ENCODE measurements at places on chromosomes 5 and 9.

DNA sequence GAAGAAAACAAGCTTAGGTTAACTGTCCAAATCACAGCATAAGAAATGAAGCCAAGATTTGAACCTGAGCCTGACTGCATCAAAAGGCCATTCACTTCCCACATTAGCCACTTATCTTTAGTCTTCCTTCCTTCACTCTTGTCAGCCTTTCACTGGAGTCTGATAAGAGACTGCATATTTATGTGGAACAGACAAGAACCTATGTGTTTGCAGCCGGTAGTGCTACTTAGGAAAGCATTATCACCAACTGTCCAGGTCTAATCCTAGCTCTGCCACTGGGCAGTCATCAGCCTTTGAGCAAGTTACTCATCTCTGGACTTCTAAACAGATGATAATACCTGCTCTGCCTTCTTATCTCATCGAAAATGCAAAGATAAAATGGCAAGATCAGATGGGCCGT is 12.1 kb upstream of the ATP6V0E1 start:
- DNase-seq: no peak

DNA sequence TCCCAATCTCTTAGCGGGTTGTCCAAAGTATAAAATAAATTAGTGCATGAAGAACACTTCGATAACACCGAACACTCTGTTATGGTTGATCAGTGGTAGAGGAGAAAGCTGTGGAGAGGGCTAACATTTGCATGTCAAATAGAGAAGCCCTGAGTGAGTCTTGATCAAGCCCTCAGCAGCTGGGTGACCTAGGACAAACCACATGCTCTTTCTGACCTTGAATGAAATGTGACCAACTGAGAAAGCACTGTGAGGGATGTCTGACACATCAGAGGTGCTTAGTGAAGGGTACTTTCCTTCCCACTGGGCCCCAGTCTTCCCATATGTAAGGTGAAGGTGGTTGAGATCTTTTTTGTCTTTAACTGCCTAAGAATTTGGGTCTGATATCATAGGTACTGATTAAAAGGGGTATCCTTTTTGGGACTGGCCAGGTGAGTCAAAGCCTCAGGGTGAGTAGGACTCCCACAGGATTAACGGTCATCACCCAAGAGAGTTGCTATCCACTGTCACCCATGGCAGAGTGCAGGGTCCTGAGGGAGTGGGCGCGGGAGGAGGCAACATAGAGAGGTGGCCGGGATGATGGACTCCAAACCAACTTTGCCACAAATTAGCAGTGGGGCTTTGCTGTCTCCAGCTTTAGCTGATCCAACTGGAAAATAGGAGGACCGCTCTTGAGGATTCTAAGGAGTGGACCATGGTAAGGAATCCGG is 53.5 kb downstream of the KIF4B start:
- DNase-seq: no peak

DNA sequence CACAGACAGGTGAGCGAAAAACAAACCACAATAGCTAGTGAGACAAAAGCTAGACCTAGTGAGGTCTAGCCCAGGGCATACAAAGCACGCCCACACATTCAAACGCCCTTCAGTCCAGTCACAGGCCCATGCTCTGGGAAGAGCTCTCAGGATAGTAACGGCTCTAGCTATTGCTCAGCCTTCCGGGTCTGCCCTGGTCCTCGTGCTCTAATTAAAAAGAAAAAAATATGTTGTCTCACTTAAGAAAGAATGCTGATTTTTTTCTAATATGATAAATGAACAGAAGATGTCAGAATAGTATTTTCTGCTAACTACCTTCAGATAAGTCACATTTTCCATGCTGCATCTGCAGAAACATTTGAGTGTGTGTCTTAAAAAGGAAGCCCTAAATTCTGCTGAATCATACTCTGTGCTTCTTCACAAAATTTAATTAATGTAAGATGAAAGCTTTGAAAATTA is 94.5 kb downstream of the PLPP1 start:
- DNase-seq: no peak

- no peak for DNase-seq
Observed at GRCh38 chr9:119322184-119322583, 47.1 kb downstream of the BRINP1 start.

DNA sequence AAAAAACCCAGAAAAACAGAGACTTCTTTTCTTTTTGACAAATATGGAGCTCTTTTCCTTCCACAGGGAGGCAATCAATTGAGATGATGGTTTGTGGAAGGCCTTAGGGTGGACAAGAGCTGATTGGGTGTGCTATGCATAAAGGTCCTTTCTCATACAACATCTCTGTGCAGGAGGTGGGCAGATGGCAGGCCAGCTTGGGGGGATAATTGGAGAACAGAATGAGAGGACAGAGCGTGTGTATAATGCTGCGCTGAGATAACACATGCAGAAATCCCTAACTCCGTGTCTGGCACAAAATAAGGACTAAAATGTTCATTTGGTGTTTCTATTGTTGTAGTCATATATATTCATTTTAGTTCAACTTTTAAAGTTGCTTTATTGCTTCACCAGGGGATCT is 159.0 kb upstream of the MEF2C start:
- DNase-seq: no peak

GRCh38 chr9:38202336-38202938 is 133.4 kb upstream of the SHB start:
- no peak for DNase-seq

- DNase-seq: no peak
Observed at GRCh38 chr9:76414661-76415060, 20.4 kb upstream of the RFK start.

- DNase-seq: no peak
Observed at GRCh38 chr5:171207256-171207847, 101.7 kb upstream of the TLX3 start.

- DNase-seq: no peak
Observed at GRCh38 chr9:136848393-136849037, 694 bp upstream of the PHPT1 start.

DNA sequence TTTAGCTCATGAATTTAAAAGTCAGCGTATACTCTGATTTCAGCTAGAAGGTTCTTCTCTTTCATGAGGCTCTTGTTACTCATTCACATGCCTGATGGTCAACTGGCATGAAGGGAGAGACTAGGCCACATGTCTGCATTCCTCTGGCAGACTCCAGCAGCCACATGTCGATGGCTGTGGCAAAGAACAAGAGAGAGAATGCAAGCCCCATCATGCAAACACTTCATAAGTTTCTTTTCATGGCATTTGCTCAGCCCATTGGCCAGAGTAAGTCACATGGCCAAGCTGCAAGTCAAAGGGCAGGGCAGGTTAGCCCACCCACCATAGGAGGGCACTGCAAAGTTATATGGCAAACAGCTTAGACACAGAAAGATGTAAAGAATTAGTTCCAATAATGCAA is 5.4 kb downstream of the KCNV2 start:
- DNase-seq: no peak

DNA sequence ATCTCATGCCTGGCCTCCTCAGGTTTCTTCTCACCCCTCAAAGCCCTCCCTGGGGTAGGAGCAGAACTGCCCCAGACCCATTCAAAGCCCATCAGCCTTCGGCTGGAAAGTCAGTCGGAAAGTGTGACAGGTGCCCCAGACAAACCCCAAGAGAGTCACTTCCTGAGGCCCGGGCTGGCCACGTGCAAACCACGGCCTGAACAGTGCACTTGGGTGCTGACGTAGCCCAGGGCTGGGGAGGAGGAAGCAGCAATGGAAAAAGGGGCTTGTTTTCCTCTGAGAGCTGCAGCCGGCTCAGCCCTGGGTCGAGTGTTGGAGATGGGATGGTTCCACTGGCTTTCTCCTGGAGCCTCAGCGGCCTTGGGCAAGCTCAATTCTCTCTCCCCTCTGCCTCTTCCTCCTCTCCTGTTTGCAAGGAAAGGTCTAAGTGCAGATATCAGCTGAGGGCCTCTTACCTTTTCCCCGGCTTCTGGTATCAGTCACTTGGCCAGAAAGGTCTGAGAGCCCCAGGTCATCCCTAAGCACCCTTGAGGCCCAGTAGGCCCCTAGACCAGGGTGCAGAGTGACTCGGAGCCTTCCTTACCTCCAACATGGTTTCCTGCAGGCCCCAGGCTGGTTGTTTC is 5.9 kb upstream of the EGR1 start:
- DNase-seq: peak; percentile 76

DNA sequence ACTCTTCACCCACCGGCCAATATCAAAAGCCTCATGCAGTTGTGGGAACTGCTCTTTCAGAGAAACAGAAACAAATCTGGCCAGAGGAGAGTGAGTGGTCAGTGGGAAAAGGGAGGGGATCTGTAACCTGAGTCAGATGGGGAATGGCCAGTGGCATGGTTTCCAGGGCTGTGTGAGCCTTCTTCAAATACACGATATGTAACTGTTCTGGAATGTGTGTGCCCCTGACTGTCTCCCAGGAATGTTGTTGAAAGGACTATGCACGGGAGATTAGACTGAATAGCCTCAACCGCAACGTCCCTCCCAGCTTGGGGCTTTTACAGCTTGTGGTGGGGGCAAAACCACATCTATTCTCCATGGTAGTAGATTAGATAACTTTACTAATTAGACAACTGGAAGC is 60.8 kb downstream of the SH3TC2 start:
- no peak for DNase-seq

DNA sequence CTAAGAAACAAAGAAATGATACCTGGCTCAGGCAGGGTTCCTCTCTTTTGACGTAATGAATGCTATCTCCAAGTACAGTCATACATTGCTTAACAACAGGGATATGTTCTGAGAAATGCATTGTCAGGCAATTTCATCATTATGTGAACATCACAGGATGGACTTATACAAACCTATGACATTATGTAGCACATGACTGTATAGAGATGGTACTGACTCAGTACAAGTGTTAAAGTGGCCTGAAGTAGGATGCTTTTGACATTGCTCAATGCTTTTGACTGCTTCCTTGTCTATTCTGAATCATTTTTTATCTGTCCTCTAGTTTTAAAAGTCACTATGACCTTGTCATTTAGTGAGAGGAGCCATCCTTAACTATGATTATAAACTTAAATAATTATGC is 147.6 kb downstream of the NR2F1-AS1 start:
- no peak for DNase-seq

DNA sequence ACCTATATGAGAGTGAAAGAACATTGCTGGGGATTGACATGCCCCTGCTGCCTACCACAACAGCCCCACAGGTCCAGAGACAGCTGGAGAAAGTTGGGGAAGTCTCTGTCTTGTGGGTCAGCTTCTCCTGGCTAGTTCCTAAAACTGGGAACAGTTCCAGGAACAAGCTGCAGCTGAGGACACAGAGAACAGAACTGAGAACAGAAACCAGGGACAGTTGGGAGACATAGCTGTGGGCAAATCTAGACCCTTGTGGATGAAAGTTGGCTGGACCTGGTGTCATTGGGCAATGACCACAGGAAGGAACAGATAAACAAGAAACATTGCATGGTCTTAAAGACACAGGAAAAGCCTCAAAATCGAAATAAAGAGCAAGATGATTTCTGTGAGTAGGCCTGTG is 58.3 kb upstream of the MOCS2 start:
- no peak for DNase-seq

DNA sequence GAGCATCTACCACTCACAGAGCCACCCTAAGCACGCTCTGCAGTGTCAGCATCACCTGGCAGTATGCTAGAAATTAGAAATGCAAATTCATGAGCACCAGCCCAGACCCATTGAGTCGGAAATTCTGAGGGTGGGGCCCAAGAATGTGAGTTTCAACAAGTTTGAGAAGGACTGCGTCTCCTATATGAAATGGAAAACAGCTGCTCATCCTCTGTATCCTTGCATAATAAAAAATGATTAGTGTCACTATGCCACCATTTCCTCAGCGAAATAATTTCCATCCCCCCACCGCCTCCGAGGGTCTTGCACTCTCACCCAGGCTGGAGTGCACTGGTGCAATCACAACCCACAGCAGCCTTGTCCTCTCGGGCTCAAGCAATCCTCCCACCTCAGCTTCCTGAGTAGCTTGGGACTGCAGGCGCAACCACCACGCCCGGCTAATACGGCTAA is 1.3 kb upstream of the IQGAP2 start:
- DNase-seq: no peak

- DNase-seq: peak; percentile 33
Observed at GRCh38 chr5:1268666-1269065, 26.2 kb downstream of the TERT start.

DNA sequence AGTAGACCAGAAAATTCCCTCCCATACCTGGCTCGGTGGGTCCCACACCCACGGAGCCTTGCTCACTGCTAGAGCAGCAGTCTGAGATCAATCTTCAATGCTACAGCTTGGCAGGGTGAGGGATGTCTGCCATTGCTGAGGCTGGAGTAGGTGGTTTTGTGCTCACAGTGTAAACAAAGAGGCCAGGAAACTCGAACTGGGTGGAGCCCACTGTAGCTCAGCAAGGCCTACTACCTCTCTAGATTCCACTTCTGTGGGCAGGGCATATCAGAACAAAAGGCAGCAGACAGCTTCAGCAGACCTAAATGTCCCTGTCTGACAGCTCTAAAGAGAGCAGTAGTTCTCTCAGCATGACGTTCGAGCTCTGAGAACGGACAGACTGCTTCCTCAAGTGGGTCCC is 5.6 kb upstream of the GZMA start:
- DNase-seq: no peak

DNA sequence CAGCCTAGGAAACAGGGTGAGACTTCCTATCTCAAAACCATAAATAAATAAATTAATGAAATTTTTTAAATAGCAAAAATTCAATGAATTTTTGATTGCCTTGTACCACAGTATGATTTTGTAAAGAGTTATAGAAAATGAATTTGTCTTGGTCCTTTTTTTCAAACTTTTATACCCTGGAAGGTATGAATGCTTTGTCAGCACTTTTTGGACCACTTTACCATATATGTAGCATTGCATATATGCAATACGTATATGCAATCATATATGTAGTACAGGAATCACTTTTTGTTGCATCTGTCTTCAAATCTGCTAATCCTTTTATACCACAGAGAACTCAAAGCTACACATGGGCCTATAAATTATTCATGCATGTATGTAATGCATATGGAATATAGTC is 9.2 kb upstream of the SMIM15 start:
- DNase-seq: no peak

DNA sequence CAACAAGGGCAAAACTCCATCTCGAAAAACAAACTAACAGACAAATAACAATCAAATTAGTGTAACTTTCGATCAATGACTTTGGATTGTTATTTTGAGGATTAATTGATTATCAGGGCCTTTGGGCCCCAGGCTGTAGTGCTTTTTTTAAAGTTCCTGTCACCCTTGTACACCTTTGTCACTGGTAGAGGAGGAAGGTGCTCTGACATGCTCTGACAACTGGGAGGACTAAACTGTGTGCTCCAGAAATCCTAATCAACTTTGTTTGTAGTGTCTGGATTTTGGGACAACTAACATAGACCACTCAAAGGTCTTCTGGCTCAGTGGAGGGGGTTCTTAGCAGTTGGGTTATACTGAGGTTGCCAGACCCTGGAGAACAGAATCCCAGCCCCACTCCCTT is 1.8 kb downstream of the TXN start:
- no peak for DNase-seq

- no peak for DNase-seq
Observed at GRCh38 chr9:78746010-78746409, 449.1 kb downstream of the PSAT1 start.

GRCh38 chr9:91425271-91425670 is 1.6 kb upstream of the NFIL3 start:
- DNase-seq: no peak

DNA sequence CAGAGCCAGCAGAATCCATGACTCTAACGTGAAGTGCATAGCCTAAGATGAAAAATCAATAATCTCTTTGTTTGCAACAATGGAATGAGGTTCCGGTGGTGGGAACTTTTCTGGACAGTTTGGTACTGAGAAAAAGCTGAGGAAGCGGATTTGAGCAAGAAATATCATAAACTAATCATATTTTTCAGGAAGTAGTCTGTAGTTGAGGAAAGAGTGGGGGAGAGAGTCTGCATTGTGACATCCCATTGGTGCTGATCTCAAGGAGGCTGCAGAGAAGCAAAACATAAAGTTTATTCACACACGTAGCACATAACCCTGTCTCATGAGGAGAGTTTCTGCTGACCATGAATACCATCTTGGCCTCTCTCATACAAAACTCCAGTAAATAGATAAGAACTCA is 15.8 kb upstream of the FCHO2 start:
- no peak for DNase-seq
